SK-N-SH (cell line): ENCODE measurements at places on chromosomes 7 and 10.

GRCh38 chr7:132527467-132528410, 48.5 kb downstream of the PLXNA4 start:
- no peak for DNase-seq

- no peak for DNase-seq
Observed at GRCh38 chr7:104048055-104048454, 58.6 kb upstream of the RELN start.

DNA sequence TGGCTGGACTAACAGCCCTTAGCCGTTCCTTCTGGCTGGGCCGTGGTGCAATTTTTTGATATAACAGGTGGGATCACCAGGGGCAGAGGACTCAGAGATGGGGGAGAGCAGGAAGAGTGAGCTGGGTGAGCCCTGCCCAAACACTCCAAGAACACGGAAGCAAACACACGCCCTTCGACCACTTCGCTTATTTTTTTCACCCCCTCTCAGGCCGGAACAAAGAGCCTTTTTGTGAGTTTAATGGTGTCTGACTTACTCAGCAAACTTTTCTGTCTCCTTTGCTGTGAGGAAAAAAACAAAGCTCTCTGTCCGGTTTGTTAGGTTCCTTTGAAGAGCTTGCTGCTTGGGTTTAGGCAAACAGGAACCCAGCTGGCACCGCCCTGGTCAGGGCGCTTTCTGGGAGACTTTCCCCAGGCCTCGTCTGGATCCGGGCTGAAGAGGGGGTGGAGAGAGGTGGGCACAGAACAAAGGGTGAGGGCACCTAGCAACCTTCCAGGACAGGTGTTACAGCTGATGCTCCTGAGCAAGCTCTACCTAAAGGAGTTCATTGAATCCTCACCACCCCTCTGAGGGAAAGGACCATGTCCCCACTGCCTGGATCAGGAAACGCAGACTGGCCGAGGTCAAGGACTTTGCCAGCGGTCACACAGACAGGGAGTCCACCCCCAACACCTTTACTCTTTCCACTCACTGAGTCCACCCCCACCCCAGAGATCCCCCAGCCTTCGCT, 23.3 kb downstream of the CALML3 start:
- no peak for DNase-seq

DNA sequence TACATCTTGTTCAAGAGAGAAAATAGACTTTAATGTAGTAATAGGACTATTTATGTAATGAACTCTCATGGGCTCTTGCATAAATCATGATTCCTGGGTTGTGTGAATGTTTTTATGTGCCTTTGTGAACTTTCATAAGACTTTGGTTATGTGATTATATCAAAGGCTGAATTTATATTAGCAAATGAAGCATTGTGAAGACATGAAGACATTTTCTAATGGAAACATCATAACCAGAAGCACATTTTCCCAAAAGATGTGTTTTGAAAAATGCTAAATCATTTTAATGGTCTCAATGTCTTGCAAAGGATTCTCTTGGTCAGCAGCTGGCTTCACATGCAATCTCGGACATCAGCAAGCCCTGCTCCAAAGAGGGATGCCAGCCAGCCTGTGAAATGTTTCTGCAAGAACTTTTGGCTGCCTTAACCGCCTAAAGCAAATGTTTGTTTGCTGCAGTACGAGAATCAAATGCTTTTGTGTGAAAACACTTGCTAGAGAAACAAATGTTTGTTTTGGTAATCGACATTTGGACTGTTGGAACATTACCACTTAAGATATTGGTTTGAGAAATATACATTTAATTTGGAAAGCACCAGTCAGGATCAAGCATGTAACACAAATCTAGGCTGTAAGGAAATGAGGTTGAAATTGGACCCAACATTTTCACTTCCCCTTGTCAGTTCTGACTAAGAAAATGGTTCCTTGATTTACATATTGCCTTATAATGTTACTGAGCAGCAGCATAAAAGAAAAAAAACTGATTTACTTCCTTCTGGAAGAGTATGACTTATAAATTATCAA, 102.1 kb downstream of the RTKN2 start:
- DNase-seq = no peak

GRCh38 chr7:1463676-1464223, 4.5 kb upstream of the MICALL2 start:
- no peak for DNase-seq

- no peak for DNase-seq
Observed at GRCh38 chr10:44099511-44099910, 285.4 kb downstream of the CXCL12 start.

DNA sequence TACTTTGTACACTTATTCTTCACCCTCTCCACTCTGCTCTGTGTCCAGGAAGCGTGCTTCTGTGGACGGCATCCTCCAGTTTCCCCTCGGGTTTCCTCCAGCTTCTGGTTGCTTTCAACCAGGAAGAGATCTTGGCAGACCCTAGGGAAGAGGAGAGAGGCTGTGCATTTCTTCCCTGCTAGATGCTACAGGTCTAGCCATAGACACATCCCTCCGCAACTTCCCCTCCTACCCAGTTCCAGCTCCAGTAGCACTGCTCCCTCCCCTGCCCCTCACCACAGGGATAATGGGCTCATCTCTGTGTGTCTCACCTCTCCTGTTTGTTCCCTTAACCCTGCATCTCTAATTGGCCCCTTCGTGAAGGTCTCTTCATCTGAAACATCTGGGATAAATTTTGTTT, 16.3 kb downstream of the TLL2 start:
- no peak for DNase-seq
